ENCODE measurements at places on chromosomes 4 and X.

DNA sequence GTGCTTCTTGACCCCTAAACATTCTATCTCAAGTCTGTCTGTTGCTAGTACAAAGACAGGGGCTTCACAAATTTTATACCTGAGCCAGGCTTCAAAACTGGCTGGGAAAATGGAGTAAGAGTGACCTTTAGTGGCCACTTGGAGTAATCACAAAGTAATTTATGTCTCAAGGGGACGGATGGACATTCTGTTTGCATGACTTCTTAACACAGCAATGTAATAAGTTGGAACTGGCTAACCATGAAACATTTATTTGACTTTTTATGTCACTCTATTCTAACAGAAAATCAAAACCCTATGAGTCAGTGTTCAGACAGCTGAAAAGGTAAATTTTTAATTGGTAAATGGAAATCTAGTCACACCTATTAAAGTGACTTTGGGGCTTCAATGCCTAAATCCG lies 600.6 kb downstream of the ANKRD50 start:
- DNase-seq, result no peak

DNA sequence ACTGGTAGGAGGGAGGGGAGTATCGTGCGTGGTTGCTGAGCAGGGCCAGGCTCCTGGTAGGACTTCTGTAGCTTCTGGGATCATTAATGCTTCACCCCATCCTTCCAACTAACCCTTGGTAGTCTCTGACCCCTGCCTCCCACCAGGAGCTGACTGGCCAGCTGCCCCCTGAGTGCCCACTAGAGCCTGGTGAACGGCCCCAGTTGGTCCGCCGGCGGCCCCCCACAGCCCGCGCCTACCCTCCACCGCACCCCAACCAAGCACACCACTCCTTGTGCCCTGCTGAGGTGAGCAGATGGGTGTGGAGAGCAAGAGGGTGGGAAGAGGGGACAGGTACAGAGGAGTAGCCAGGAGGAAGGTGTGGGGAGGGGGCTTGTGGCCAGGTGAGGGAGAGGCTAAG lies 4.9 kb downstream of the CCDC120 start:
- DNase-seq, result no peak

- no peak for DNase-seq
Observed at GRCh38 chr4:112680996-112681395, 44.1 kb downstream of the LARP7 start.

DNA sequence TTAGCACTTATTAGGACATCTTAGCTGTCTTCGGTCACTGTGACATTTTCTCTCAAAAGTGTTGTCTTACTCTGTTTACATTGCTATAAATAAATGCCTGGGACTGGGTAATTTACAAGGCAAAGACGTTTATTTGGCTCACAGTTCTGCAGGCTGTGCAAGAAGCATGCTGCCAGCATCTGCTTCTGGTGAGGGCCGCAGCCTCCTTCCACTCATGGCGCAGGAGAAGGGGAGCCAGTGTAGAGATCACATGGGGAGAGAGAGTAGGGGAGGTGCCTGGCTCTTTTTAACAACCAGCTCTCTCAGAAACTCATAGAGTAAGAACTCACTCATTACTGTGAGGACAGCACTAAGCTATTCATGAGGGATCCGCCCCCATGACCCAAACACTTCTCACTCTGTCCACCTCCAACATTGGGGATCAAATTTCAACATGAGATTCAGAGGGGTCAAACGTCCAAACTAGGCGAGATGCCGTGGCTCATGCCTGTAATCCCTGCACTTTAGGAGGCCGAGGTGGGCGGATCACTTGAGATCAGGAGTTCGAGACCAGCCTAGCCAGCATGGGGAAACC lies 43.5 kb upstream of the HERC6 start:
- no peak for DNase-seq

- DNase-seq, result no peak
Observed at GRCh38 chr4:113173793-113174264, 124.4 kb downstream of the ANK2 start.

DNA sequence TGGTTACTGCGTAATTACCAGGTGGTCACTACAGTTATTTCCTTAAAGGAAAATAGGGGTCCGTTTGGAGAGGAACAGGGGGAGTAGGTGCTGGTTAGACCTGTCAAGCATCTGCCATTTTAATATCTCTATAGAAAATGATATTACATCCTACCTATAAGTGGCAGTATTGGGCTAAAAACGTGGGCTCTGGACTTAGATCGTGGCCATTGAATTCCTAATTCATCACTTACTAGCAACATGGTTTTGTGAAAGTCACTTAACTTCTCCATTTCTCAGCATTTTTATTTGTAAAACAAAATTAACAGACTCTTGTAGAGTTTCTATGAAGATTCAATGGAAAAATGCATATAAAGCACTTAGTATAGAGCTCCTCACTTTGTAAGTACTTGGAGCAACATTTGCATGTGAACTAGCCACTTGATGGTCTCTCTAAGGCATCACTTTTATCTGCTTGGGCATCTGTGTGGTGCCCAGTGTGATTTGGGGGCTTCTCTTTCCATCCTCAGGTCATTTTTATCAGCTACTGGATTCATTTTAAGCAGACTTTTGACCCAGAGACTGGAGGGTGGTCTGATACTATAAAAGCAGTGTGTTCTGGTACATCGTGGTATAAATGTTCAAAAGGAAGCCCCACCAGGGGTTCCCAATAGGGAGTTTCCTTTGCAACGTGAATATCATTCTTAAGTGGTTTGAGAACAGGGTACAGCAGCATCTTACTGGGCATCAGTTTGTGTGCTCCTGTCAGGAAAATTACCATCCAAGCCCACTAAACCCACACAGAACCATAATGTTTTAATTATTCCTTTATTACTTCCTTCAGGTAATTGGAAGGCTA lies 42.7 kb upstream of the RASSF6 start:
- DNase-seq, result no peak

DNA sequence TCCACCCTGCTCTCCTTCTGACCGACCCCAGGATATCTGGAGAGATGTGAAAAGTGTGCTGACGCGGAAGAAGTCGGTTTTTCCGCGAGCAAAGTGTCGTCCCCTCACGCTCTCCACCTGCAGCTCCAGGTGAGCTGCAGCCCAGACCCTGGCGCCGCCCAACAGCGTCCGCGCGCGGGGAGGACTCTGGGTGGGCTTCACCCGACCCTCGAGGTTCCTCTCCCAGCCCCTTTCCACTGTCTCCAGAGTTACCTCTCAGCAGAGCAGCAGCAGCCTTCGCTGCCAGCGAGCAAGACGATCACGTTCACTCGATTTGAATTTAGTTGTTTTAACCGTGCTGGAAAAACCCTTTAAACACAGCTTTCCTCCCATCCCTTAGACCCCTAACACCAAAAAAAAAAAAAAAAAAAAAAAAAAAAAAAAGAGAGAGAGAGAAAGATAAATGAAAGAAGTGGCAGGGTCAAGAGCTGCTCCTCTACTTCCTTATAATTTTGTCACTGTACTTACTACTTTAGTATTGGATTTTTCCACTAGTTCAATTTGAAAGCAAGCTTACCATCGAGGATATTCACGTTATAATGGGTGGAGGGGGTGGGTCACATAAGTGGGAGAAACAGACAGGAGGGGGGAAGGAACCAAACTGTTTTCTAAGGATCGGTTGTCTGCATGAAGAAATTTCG lies 758 bp upstream of the NR3C2 start:
- no peak for DNase-seq

DNA sequence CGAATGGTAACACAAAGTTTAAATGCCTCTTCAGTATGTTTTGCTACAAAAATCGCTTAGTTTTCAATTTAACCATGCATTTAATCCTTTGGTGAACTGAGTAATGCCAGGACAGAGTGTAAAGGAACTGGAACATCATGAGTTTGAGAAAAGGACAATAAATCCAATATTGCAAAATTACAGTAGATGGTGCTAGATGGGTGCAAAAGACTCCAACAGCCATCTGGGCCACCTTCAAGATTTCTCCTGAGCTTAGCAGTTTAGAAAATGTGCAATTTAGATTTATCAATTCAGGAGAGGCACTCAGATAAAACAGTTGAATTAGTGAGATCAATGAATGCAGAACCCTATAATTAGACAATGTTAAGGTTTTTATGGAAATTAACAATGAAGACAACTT lies 33.2 kb upstream of the MID1IP1 start:
- peak; percentile 60 for DNase-seq

GRCh38 chrX:47097018-47097417 lies 18.8 kb downstream of the RGN start:
- DNase-seq, result peak; percentile 13

DNA sequence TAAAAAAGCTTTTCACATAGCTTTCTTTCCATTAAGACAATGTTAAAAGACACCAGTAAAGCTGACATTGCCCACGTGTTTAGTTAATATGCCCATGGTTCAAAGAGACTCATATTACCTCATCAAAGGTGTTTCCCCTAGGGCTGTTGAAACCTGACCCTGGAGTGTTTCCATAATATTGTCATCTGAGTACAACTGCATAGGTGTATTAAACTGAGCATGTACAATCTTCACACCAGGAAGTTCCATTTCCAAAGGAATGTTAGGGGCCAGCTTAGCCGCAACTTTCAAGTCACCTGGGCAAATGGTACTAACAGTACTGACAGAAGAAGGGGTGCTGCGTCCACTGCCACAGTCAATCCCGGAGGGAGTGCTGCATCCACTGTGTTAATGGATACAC lies 27.1 kb downstream of the PDLIM3 start:
- no peak for DNase-seq

DNA sequence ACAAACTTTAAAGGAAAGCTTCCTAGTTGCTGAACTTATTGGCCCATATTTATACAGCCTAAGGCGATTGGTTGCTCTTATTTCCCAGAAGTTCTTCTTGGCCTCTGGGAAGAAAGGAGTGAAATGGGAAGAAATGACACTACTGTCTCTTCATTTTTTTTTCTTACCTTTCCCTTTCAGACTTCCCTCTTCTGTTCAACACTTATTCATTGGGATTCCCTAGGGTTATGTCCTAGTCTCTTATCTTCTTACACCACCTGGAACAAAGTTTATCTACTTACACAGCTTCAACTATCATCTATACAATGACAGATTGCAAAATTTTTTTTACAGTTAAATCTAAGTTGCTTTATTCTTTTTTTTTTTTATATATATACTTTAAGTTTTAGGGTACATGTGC lies 68.0 kb downstream of the SNX12 start:
- DNase-seq, result no peak

DNA sequence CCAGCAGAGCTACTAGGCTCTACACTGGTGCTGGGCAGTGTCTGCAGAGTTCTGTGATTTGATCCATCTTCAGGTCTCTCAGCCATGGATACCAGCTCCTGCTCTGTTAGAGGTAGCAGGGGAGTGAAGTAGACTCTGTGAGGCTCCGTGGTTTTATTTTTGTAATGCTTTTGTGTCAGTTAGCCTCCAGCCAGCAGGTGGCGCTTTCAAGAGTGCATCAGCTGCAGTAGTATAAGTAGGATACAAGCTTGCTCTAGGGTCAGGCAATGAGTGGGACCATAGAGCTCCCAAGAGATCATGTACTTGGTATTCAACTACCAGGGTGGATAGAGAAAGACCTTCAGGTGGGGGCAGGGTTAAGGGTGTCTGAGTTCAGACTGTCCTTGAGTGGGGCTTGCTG lies 362.5 kb upstream of the TRAM1L1 start:
- no peak for DNase-seq

DNA sequence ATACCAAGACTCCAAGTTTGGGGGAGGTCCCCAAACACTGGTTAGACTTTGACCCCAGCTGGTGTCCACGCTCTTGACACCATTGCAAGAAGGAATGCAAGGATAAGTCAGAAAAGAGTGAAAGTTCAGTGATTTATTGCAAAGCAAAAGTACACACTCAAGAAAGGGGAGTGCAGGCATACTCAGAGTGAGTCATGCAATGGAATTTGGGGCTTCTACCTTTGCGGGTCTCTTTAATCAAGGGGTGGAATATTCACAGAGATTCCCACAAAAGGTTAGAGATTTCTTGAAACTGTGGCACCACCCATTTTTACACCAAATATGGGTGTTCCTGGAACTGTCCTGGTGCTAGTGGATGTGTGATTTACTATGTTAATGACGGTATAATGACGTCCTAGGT lies 5.2 kb upstream of the SMIM10L2A start:
- DNase-seq, result no peak

GRCh38 chrX:38985375-38985774 lies 184.1 kb downstream of the MID1IP1 start:
- no peak for DNase-seq

- DNase-seq, result no peak
Observed at GRCh38 chr4:7031558-7032449, 11.4 kb upstream of the TADA2B start.

DNA sequence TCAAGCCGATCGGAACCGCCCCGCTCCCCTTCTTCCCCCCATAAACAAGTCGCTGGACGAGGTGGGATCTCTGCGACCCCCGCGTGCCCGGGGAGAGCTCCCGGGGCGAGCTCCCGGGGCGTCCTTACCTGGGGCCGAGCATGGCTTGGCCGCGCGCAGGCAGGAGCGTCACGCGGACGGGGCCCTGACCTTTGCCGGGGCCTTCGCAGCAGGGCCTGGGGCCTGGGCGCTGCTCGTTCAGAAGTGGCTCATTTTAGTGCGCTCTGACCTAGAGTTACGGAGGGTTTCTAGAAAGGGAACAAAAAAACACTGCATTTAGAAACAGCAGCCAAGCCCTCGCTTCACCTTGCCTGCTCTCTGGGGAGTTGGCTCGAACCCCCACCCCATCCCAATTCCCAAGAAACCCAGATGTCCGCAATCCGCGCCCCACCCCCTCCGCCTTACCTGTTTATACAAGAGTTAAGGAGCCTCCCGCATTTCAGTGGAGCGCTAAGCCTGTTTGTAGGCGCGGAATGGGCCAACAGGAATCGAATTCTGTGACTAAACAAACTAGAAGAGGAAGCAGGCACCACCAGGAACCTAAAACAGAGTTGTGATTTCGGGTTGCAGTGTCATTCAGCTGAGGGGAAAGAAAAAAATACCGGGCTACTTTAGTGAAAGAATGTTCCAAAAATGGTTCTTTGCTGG lies 814 bp upstream of the RBM47 start:
- DNase-seq, result no peak

- no peak for DNase-seq
Observed at GRCh38 chr4:35649778-35650177, 594.5 kb downstream of the ARAP2 start.
